NCI-H1105 (cell line): ENCODE measurements at places on chromosomes 1 and 21.

- no peak for DNase-seq
Measured at GRCh38 chr1:21622466-21623315, 46.5 kb downstream of the RAP1GAP start.

GRCh38 chr1:243796016-243796415, 54.0 kb downstream of the AKT3 start:
- DNase-seq, result no peak

- DNase-seq, result no peak
Measured at GRCh38 chr1:17885663-17886320, 130.7 kb downstream of the ACTL8 start.

DNA sequence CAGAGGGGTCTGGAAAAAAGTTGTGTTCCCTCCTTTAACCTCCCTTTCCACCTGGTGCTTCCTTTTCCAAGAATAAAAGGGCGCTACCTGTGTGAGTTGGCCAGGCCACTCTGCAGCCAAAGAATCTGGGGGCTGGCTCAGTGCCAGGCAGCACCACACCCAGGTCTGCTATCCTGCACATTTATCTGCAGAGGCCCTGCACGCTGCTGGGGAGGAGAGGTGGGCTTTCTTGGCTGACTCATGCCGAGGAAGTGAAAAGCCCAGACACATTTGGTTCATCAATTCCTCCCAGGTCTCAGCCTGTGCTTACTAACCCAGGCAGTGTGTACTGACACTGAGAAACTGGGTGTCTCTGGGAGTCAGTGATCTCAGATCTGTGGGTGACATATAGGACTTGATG, 79.8 kb upstream of the F3 start:
- DNase-seq, result no peak

- DNase-seq, result no peak
Measured at GRCh38 chr1:166172106-166172505, 5.3 kb upstream of the FAM78B start.

GRCh38 chr1:17091252-17091651, 28.0 kb downstream of the PADI2 start:
- DNase-seq, result no peak

GRCh38 chr1:9404117-9404914, 111.6 kb downstream of the SPSB1 start:
- DNase-seq, result no peak

DNA sequence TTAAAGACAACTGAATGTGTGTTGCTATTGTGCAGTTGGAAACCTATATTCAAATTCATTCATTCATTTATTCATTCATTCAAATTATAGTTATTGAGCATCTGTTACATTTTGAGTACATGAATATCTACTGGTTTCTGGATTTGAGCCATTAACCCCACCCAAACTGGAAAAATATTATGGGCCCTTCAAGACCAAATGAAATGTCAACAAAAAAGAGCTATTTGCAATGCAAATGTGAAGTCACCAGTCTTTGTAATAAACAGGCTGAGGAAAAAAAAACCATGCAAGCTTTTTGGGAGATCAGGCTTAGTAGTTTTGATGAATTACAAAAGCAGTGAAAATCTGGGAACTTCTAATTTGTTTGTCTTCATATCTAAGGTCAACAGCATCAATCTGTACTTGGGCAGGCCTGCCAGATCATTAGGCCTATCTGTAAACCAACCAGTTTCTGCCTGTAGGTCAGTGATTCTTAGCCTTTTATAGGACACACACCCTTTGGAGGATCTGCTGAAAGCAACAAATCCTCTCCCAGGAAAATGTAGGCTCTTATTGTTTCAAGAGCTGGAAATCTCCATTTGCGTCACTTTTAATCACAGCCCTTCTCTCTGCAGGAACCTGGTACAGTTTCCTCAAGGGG, 134.7 kb downstream of the FAM78B start:
- no peak for DNase-seq

GRCh38 chr1:195738966-195739650, 869.1 kb downstream of the KCNT2 start:
- no peak for DNase-seq

DNA sequence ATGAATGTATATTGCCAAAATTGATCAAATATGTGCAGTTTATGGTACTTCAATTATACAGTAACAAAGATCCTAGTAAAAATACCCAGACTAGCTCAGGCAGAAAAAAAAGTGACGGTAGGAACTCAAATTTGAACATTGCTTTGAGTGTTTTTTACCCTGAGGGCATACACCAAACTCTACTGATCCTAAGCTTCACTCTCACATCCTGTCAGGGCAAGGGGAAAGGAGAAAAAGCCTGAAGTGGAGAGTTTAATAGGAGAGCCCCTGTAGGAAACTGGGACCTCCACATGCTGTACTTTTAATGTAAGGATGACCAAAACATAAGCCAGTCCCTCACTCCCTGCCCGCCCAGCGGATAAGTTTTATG, 59.8 kb upstream of the GNG12 start:
- DNase-seq, result no peak

GRCh38 chr1:67429528-67430357, 459 bp downstream of the SERBP1 start:
- DNase-seq, result peak; percentile 24

DNA sequence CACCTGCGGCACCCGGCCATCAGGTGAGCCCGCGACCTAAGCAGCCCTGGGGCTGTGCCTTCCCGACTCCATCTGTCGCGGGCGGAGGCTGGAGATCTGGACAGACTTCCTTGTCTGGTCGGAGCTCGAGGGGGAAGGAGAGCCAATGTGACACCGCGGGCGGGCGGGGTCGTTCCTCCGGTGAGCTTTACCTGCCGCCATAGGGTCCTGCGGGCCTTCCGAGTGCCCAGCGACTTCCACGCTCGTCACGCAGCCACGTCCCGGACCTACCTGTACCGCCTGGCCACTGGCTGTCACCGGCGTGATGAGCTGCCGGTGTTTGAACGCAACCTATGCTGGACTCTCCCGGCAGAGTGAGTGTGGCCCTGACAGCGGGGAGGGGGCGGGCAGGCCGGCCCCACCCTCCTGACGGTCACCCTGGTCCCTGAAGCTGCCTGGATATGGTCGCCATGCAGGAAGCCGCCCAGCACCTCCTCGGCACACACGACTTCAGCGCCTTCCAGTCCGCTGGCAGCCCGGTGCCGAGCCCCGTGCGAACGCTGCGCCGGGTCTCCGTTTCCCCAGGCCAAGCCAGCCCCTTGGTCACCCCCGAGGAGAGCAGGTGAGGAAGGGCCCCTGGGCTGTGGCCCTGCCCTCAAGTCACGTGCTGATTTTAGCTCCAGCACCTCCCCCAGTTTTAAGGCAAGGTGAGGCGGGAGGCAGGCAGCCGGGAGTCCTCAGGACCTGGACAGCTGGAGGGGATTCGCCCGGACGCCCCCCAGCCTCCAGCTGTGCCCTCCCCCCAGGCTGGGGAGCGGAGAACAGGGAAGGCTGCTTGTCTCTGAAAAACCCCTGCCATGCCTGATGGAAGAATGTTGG, 1.1 kb downstream of the PUSL1 start:
- peak; percentile 20 for DNase-seq

- peak; percentile 2 for DNase-seq
Measured at GRCh38 chr1:22471078-22471477, 19.4 kb downstream of the ZBTB40 start.

GRCh38 chr21:45132841-45133573, 58.6 kb downstream of the ADARB1 start:
- no peak for DNase-seq

- DNase-seq, result no peak
Measured at GRCh38 chr1:31122741-31123140, 57.2 kb upstream of the PUM1 start.

- no peak for DNase-seq
Measured at GRCh38 chr1:36669262-36669661, 186.5 kb upstream of the CSF3R start.

GRCh38 chr21:42518626-42519025, 5.0 kb downstream of the SLC37A1 start:
- no peak for DNase-seq

DNA sequence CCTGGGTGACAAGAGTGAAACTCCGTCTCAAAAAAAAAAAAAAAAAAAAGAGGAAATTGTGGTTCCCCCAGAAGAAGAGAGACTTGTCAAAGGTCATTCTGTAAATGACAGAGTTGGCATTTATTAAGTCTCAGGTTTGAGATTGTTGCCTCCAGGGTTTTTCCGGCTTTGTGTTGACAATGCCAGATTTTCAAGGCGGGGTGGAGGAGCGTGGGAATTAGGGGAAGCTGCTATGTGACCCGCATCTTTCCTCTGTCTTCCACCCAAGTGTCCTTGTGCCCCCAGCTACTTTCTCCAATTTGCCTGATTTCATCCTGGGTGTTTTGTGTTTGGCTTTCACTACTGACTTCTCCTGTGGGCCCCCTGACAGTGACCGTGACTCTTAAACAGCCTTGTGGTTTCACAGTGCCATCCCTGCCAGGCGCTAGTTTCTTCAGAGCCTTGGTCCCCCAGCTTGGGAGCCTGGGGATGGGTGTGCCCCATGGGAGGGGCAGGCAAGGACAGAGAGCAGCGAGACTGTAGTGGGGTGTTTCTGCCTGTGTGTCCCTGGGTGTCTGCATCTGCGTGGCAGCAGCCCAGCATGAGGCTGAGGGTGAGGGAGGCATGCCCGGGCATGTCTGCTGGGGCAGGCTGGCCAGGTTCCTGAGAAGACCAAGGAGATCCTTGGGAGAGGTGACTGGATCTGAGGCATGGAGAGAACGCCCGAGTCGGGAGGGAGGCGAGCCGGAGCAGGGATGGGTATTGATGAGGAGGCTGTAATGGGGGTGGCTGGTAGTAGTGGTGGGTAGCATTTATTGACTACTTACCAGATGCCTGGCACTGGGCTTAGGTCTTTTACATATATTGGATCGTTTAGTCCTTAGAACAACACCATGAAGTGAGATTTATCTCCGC, 46.3 kb downstream of the IER5 start:
- DNase-seq, result peak; percentile 29

DNA sequence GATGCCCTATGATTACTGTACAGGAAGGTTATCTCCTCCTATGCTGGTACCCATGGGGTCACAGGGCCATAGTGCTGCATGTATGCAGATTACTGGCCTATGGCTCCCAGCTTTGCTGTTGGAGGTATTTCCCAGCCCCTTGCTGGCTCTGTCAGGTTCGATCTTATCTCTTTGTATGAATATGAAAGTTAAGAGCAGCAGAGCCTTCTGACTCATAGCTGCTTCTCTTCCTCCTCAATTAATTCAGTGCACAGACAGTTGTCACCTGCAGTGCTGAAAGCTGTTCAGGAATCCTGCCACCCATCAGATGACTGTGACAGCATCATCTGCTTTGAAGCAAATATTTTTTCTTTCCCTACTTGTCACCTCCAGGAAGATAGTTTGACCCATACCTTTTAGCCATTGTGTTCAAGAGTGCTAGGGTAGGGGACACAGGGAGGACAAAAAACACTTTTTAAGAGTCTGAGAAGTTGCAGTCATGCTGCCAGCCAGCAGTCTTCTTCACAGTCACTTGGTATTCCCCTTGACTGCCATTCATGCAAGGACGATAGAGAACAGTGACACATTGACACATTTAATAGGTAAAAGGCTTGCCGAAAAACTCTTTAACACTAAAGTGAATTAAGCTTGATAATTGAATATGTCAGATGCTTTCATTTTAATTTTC, 73.1 kb downstream of the KIF1B start:
- DNase-seq, result no peak

DNA sequence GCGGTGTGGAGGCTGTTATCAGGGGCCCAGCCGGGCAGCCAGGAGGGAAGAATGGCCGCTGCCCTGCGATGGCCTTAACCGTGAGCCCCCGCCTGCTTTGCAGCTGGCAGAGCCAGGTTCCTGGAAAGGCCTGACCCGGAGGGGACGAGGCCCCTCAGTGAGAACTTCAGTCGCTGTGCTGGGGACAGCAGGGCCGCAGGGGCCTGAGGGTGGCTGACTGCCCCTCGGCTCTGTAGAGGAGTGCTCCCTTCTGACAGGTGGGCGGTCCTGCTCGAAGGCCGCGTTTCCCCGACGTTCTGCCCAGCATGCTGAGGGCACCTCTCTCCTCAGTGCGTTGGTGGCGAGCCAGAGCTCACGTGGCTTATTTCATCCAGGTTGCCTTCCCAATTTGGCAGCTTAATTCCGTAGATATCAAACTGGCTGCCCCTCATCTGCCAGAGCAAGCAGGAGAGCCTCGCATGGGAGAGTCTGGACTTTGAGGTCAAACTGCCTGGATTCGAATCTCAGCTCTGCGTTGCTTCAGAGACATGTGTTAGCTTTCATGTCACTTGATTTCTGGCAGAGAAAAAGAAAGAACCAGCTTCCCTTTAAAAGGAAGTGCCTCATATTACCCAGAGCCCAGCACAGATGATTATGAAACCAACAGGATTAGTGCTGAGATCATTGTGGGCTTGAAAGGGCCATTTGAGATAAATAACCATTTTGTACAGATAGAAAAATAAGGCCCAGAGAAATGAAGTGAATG, 239.8 kb downstream of the SDCCAG8 start:
- no peak for DNase-seq

DNA sequence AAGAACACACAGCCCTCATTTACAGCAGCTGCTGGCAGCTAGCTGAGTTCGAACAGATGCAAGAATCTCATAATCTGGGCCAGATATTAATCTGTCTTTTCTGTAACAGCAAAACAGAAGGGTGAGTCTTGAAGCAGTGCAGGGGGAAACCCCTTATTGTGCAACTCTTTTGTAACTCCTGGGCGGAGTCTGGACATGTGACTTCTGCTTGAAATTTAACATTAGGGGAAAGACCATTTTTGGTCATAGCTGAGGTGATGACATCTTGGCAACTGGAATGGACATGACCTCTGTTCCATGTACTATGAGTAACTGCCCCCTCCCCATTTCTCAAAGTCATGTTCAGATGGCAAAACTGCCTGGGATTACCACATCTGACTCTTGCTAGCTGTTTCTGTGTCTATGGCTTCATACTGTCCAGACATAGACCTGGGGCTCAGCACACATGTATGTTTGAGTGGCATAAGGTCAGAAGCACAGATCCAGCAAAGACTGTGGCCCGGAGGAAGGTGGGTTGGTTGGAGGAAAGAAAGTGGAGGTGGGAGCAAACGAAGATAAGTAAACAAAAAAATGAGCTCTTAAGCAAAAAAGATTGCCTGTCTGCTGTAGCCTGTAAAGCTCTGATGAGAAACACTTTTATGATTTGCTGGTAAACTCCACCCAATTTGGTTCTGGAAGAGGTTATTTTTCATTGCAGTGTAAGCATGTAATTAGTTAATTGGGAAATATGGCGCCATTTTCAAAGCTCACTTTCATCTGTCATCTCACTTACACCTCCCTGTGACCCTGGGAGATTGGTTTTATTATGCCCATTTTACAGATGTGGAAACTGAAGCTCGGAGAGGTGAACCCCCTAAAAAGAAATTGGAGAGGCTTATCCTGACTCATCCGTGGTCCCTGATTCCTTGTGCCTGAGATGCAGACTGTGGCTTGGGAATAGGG, 26.1 kb downstream of the ETS2 start:
- DNase-seq, result no peak

- no peak for DNase-seq
Measured at GRCh38 chr1:165738794-165739193, 29.9 kb downstream of the TMCO1 start.

DNA sequence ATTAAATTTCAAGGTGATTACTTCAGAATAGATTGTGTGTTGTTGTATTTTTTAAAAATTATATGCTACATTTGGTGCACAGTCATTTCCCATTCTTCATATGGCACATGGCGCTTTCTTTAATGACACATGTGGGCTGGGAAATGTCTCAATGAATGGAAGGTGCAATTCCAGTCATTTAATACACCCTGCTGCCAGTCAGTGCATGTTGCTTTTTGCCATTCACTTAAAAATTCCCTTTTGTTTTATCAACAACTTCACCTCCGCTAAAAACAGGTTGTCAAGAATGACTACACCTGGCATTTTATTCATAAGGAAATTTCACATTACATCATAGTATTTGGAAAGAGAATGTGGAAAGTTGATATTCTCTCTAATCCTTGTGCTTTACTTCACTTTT, 716.4 kb upstream of the ADAMTS5 start:
- no peak for DNase-seq
